Heart left ventricle (tissue), 16 donors: ENCODE measurements at places on chromosomes 3 and 15. TPM values are rescaled to one million over a fixed set of nuclear protein-coding genes. Genes with fewer than 3 reads are reported as not detected.

Gene ZNF501
- total RNA-seq = 3.6 TPM

Gene CELSR3
- total RNA-seq = 0.36 TPM

Gene IL16
- 16.6 TPM for total RNA-seq

Gene BLM
- total RNA-seq = 10.4 TPM

Gene PRR20G
- total RNA-seq = not detected

Gene RSL24D1
- total RNA-seq = 39.8 TPM

Gene ARNT2
- 3.9 TPM for total RNA-seq

Gene PCYT1A
- total RNA-seq = 149 TPM

Gene CHAC1
- 1.0 TPM for total RNA-seq

Gene IRAK2
- total RNA-seq = 1.5 TPM

Gene PAK6
- total RNA-seq = 10.1 TPM

Gene EOMES
- not detected for total RNA-seq

Gene MAP1A
- 24.3 TPM for total RNA-seq

Gene APBA2
- not detected for total RNA-seq
